MCF 10A (cell line): ENCODE measurements at places on chromosomes 16 and 17.

GRCh38 chr16:85284141-85284817 lies 172.0 kb upstream of the CIBAR2 start:
- DNase-seq: no peak

GRCh38 chr17:75225016-75225415 lies 19.5 kb downstream of the NUP85 start:
- no peak for DNase-seq

GRCh38 chr16:89256651-89257254 lies 39.2 kb downstream of the ZNF778 start:
- no peak for DNase-seq

DNA sequence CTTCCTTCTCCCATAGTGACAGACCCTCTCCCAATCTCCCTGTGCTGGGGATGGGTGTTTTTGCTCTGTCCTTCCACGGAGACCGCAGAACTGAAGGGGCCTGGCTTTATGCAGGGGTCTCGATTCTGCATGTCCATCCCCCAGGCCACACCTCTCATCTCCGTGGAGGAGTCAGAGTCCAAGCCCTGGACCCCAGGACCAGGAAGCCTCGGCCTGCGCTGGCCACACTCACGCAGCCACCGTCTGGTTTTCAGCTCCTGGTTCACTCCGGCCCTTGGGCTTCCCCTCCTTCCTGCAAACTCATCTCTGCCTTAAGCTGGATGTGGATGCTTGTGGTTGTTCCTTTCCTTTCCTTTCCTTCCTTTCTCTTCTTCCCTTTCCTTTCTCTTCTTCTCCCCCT lies 90.8 kb downstream of the MGAT5B start:
- no peak for DNase-seq

DNA sequence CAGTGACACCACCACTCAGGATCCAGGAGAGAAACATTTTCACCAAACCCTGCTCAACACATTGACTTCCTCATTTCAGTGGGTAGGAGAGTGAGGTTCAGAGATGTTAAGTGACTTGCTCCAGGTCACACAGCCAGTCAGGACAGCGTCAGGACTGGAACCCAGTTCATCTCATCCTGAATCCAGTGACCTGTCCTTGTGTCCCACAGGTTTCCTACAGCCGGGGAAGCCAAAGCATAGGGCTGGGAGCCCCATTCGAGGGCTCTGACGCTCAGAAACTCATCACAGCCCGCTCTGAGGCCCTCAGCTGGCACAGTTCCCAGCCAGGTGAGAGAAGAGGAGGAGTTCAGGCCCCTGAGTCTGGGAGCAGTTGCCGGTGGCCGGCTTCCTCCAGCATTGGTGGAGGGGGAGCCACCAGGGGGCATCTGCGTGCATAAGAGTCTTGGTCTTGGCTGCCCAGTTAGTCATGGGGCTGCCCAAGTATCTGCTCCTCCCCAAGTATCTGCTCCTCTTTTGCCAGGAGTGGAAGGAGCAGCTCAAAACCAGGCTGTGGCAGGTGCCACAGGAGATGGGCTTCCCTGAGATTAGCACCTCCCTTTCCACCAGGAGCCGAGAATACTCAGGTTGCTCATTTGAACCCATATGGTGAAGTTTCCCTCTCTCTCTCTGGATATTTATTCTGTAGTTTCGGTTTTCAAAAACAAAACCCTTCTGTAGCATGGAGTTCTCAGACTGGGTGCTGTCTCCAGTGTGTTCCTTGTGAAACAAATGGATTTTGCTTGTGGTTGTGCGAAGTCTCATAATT lies 56.0 kb downstream of the TNFRSF13B start:
- DNase-seq: peak; percentile 76

DNA sequence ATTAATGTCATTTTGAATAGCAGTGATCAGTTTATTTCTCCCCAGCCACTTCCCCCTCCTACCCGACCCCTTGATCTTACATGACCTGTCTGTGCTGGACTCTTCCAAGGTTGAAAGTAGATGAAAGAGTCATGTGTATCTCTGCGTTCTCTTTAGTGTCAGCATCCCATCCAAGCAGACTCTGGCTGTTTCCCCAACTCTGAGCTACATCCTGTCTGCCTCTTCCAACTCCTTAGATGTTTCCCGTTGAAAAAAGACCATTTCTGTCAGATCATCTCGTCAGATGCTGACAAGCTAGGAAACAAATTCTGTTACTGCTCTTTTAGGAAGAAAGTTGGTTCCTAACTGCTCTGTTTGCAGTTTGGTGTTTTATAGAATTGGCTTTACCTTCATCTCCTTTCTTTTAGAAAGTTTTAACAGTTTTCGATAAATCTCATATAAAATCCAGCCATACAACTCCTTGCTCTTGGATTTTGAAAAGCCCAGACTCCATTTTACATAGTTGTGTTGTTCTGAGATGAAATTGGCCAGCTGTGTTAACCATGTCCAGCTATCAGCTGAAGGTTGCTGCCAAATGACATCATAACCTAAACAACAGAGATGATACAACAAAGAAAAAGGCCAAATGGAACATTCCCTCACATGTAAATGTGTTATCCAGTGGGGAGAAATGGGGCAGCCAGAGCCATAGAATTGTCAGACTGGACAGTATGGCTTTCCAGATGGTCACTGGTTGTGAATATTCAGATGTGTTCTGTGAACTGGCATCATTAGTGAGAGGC lies 43.5 kb downstream of the CYB561 start:
- DNase-seq: no peak

DNA sequence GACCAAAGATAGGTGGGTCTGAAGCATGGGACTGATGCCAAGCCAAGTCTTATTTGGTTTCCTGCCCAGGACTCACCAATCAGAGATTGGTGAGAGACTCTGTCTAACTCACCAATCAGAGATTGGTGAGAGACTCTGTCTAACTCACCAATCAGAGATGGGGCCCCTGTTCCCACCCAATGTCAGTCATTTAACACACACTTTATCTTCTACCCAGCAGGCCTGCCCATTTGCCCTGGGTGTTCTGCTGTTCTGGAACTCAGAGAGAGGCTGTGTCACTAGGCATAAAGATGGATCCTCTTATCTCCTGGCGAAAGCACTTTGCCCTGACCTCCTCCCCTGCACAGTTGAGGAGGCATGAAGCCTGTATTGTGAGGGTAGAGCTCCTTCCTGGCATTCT lies 5.4 kb upstream of the RHOT1 start:
- DNase-seq: no peak

- DNase-seq: no peak
These were observed 39.8 kb downstream of the ARL4D start for GRCh38 chr17:43438626-43439025.

DNA sequence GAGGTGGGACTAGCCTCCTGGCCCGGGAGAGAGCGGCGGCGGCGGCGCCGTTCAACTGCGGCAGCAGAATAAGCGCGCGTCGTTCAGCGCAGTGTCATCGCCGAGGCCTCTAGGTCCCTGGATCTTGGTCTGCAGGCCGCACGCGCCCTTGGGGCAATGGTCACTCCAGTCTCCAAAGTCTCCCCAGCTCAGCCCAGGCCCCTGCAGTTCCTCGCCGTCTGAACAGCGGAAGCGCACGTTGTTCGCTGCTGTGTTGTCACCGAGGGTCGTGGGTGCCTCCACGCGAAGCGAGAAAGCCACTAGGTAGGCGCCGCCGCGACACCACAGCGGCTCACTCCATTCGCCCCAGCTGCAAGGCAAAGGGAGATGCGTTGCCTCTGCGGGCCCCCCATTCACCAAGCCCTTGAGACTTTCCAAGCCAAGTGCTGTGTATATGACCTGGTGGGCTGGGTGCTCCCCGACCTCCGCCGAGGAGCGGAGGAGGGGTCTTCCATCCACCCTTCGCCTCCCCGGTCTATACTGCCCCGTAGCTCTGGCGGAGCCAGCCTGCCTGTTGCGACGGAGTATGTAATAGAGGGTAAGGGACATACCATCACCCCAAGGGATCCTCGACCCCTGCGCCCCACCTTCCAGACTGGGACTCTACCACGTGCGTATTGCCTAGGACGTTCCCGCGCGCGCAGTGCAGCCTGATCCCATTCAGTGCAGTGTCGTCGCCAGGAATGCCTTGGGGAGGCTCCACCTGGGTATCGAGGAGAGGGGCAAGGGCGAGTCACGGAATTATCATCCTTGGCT lies 656 bp downstream of the VMO1 start:
- DNase-seq: no peak
